CD4-positive, alpha-beta T cell treated with Interleukin-17A for 4 hours (primary cell): ENCODE measurements at places on chromosomes 1 and 21.

- no peak for DNase-seq
Measured at GRCh38 chr1:156493154-156493631, 7.4 kb downstream of the MEF2D start.

DNA sequence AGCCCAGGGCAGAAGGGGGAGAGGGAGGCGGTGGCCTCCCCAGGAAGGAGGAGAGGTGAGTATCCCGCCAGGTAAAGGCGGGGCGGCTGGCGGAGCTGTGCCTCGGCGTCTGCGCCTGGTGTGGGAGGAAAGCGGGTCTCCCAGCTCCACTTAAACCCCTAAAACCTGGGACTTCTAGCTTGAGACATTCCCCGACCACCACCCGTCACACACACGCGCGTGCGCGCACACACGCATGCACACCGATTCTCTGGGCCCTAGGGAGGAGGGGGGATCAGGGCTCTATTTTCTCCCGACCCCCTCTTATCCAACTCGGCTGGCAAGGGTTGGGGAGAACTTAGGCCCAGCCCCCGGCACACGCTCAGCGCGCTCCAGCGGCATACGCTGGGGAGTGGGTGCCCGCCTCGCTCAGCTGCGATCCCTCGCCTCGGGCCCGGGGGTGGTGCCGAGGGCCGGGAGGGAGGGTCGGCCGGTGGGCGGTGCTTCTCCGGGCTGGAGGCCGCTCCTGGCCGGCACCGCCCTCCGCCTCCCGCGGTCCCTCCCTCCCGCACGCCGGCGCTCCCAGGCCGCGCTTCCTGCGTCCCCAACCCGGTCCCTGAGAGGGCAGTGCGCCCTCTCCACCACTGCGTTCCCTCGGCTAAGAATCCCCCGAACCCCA lies at the start of gene TMEM51:
TMEM51 (plus strand) TSS at position 564 of the 658 bp plus-strand sequence. CDS start 61,341 bp downstream, outside the sequence.
- DNase-seq, result no peak

DNA sequence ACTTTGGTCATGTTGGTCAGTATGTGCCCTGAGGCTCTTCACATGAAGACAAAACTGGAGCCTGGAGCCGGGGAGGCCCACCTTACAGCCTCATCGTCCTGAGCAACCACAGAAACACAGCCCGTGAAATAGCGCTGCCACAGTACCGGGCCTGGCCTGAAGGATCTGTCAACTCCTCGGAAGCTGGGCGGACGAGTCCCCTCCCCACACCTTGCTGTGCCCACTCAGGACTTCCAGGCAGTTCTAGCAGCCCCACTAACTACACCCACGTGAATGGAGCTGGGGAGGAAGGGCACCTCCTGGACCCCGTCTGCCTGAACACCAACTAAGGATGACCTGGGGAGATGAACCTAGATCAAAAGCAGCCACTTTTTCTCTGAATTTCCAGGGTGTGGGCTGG lies 24.7 kb downstream of the SDE2 start:
- no peak for DNase-seq

- DNase-seq, result no peak
Measured at GRCh38 chr1:220386494-220387195, 114.4 kb upstream of the RAB3GAP2 start.

DNA sequence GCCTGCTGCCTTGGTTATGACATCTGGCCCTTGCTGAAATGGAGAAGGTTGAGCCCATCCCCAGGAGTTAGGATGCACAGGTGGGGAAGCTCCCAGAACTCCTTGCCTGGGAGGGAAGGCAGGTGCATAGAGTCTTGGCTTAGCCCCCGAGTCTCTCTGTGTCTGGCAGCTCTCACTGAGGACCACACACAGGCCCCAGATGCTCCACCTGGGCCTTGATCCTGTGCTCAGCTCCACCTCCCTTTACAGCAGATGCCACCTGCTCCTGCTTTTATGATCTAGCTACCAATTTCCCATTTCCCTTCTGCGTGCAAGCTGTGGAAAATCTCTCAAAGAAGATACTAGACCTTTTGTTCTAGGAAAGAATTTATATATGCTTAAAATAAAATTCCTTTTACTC lies 28.8 kb upstream of the KCNJ6 start:
- no peak for DNase-seq

DNA sequence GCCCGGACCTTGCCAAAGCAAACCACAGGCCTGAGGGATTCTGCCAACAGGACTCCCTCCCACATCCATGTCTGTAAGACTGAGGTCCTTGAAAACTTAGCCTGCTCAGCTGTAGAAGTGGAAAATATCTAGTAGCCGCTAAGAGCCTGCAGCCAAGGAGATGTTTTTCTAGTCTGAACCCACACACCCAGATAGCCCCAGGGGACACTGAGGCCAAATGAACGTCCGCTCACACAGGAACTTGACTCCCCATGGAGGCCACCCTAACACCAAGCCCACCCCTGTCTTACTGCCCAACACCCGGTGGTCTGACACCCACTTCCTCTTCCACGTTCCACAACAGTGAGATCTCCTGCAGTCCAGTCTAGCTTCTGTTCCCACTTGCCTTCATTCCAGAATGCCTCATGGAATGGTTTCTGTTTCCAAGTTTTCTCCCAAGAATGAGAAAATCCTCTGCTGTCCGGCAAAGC lies 174.8 kb downstream of the PLPP3 start:
- DNase-seq, result no peak

DNA sequence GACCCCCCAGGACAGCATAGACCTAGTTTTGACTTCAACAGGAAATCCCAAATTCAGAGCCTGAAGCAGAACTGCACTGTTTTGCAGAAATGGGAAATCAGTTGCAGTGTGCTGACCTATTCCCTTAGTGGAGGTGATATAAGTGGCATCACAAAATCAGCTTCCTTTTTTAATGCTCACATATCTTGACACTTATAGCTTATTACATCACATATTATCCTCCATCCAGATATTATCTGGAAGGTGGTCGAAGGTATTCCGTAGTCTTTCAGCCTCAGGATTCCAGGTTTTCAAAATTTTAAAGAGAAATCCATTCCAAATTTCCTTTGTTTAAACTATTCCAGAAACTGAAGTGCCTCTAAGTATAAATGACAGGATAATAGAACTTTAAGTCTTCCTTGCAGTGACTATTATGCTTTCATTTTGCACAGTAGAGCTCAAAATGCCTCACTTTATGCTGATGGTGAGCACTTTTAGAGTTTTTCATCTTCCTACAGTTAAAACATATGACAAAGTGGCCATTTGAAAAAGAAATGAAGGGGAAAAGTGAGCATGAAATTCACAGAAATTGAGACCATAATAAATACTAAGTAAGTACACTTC lies 106.4 kb upstream of the DPYD start:
- DNase-seq, result no peak

- no peak for DNase-seq
Measured at GRCh38 chr1:76998582-76999223, 131.4 kb downstream of the ST6GALNAC5 start.

GRCh38 chr1:22096463-22096862 lies 44.0 kb downstream of the CDC42 start:
- DNase-seq, result no peak

- DNase-seq, result no peak
Measured at GRCh38 chr1:9691691-9692090, 40.2 kb downstream of the PIK3CD start.

DNA sequence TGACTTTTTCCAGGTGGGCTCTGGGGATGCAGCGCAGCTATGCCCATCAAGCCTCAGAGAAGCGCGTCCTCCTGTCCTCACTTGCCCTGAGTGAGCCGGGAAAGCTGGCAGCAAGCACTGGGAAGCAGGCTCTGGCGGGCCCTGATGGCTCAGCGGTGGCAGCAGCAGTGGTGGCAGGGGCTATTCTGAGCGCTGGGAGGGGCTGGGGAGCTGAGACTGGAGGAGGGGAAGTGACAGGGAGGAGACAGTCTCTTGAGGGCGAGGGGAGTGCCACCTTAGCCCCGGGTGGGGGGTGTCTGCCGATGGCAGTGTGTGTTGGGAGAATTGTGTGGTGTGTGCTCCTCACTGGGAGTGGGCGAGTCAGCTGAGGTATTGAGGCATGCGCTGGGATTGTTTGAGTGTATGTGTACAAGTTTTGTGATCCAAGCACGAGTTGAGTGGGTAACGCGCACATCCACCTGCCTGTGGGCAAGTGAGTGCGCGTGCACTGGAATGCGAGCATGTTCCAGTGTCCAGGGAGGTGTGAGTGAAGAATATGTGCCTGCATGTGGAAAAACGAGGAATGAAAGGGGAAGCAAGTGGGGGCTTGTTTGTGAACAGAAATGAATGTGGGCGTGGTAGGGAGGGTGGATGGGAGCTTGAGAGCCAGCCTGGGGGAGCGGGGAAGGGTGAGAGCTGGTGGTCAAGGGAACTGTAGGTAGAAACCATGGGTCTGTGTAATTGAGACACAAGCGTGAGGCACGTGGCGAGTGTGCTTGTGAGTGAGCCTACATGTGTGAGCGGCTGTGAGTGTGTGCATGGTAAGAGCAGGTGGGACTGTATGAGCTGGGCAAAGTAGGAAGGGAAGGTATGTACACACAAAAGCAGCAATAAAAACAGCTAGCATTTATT lies 2.9 kb upstream of the FOXO6 start:
- DNase-seq, result no peak

- no peak for DNase-seq
Measured at GRCh38 chr1:75129660-75129982, 4.6 kb upstream of the LHX8 start.

GRCh38 chr1:212918824-212919223 lies 31.5 kb upstream of the VASH2 start:
- DNase-seq, result no peak

DNA sequence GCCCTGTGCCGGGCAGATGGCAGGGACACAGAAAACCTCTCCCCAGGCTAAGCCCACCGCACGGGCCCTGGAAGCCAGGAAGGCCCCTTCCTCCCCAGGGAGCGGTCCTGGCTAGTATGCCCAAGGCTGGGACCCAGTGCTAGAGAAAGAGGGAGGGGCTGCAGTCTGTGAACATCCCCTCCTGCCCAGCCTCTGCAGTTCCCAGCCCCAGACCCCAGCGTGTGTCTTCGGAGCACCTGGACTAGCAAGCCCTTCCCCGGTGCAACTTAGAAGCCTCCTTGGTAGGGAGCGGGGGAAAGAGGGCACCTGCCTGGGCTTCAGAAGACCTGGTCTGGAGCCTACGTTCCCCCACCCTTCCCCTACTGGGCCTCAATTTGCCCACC lies 2.1 kb downstream of the PLEKHG5 start:
- DNase-seq, result no peak

GRCh38 chr1:185990565-185990964 lies 256.4 kb downstream of the HMCN1 start:
- DNase-seq, result no peak

DNA sequence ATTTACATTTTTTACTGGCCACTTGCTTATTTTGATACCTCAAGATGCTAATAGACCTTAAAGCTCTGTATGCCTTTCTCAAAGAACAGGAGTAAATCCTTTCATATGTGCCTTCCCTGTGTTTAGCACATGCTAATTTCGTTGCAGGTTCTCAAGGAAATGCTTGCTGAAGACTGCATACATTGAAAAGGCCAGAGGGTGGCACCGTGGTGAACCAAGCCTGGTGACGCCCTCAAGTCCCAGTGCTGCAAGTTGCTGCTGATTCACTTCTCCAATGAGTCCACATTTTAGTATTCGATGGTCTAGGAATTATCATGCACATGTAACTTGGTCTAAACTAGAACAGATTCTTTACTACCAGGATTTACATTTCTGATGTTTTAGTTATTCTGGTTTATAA lies 94.1 kb downstream of the CLDN17 start:
- DNase-seq, result no peak
